CD4-positive, alpha-beta T cell treated with Interleukin-4 for 1 hour (primary cell): ENCODE measurements at places on chromosomes 5 and 9.
A peak's percentile ranks its signal among the peaks of the same experiment; 100 is the strongest.

DNA sequence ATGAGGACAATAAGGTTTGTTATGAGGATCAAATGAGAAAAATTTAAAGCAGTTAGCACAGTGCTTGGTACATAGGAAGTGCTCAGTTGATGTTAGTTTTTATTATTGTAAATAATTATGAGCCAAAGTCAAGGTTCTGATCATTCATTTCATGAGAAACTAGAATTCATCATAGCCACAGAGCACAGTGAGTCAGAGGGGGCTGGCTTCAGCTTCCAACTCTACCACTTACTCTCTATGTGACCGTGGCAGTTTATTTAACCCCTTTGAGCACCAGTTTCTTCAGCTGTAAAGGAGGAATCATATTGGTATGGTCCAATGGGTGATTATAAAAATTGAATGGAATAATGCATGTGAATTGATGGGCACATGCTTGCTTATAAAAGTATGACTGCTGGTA lies 39.4 kb downstream of the KLHL3 start:
- DNase-seq, result no peak

GRCh38 chr9:38227061-38227540 lies 158.1 kb upstream of the SHB start:
- DNase-seq, result peak; percentile 72

DNA sequence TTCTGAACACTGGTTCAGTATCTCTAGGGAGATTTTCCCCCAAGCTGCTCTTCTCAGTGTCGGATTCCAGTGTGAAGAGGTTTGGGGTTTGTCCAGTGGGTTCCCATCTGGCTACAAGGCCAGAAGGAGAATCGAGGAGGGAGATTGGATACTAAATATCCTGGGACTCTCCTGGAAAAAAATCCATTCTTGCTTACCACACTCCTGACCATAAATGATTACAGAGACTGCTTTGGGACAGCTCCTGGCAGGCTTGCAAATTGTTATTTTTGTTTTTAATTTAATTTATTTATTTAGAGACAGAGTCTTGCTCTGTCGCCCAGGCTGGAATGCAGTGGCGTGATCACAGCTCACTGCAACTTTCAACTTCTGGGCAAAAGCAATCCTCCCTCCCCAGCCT lies 4.7 kb upstream of the SUSD1 start:
- DNase-seq, result no peak

GRCh38 chr9:2493109-2493508 lies 128.5 kb upstream of the VLDLR start:
- DNase-seq, result no peak

DNA sequence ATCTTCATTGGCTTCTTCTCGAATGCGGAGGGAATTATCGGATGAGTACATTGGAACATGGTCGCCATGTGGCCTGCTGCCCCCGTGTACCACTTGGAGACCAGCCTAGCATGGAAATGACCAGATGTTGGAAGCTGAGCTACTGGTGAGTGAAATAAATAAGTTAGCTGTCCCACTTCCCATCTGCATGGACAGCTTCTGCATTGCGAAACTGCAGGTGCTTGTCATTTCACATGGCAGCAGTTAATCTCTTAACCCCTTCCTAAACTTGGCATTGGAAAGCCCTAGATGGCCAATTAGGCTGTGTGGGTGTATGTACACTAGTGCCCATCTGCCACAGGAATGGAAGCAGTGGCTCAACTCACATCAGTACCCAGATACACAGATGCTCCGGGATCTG lies 246.6 kb upstream of the IL12B start:
- no peak for DNase-seq

GRCh38 chr5:15693933-15694332 lies 194.0 kb downstream of the FBXL7 start:
- DNase-seq, result no peak
